ENCODE measurements at places on chromosomes 13 and 19.

DNA sequence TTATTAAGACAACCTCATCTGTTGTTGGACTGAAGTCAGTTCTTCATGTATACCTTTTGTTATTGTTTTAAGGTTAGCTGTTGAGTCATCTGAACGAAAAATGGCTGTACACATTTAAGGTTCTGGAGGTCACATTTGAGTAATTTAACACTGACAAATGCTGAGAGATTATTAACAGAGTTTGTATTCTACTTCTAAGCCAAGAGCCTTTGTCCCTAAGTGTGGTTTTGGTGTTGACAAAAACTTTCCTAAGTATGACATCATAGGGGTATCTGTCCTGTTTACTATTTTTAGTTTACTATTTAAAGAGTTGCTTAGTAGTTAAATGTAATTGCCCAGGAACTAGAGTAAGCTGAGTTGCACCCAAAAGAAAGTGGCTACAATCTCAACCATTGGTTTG, 71.9 kb downstream of the CDK8 start:
- DNase-seq, result no peak

DNA sequence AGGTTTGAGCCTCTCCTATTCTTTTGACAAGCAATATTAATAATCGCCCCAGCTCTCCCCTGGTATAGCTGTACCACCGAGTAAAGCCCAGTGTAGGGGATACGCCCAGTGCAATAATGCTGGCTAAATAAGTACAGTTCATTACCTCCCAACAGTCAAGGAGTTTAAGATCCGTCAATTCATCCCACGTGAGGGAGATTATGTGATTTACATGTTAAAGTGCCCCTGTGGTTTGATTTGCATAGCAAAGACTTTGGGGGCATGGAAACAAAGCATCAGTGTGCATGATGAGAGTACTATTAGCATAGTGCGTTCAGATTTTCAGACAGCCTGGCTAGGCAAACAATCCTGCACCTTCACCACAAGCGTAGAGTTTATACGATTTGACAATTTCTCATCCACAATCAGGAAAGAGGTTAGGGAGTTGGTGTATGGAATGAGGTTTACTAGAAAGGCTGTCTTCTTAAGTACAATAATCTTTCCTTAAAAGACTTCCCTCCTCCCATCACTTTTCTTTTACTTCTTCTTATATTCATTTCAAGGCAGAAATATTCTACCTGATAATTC, 754.0 kb downstream of the DIAPH3 start:
- DNase-seq, result no peak

GRCh38 chr19:46954993-46955812, 64.4 kb upstream of the NPAS1 start:
- no peak for DNase-seq

GRCh38 chr13:49248622-49249002, 887 bp downstream of the CDADC1 start:
- no peak for DNase-seq

- no peak for DNase-seq
Measured at GRCh38 chr13:75186379-75186778, 295.6 kb downstream of the TBC1D4 start.

DNA sequence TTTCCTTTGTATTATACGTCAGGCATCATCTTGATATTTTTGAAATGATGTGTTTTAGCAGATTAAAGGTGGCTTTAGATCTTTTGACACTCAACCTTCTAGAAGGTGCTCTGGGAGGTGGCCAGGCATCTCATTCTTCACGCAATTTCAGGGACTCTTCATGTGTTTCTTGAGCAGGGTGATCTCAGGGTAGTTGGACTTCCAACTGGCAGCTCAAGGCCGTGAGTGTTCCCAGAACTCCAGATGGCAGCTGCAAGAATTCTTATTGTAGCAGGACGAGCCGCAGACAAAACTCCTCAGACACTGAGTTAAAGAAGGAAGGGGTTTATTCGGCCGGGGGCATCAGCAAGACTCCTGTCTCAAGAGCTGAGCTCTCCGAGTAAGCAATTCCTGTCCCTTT, 82.5 kb upstream of the UBAC2 start:
- no peak for DNase-seq

DNA sequence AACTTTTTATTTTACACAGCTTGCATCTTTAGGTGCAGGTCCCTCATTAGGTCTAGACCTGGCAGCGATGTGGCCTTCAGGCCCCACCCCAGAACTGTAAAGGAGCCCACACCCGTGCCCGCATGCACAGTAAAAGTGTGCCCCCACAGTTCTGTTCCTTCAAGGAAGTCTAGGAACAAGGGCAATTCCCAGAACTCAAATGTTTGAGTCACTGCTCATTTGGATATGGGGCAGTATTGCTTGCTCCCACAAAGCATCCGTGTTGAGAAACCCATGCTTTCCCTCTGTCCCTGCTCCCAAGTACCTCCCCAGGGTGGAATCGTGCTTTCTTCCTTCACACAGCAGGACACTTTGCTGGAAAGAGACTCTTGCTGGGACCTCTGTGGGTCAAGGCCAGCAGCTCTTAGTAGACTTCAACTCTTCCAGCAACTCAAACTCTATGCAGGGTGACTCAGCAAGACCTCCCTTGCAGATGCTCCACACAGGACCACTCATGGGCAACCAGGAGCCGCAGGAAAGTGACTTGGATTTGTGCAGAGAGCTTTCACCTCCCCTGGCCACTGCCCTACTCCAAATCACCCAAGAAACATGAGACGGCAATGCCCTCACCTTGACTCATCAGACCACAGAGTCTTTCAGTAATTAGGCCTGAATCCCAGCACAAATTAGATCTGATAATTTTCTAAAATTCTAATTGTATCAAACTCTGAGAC, 12.3 kb downstream of the SLC7A1 start:
- no peak for DNase-seq

- no peak for DNase-seq
Measured at GRCh38 chr13:50131920-50132903, 117.0 kb downstream of the KCNRG start.

DNA sequence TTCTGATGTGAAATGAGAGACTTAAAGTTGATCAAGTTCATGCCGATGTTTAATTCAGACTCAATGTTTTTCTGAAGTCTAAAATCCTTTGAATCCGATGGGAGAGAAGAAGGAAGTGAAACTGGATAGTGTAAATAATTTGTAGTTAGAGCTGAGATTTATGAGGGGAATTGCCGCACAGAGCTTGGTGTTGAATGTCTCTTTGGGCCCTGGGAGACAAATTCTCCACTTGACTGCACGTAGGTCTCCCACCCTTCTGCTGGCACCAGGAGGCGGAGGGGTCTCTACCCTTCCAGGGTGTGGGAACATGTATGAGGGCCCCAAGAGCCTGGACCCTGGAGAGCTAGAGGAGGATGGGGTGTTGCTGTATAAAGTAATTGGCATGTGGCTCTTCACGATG, 140.8 kb upstream of the SERP2 start:
- no peak for DNase-seq

DNA sequence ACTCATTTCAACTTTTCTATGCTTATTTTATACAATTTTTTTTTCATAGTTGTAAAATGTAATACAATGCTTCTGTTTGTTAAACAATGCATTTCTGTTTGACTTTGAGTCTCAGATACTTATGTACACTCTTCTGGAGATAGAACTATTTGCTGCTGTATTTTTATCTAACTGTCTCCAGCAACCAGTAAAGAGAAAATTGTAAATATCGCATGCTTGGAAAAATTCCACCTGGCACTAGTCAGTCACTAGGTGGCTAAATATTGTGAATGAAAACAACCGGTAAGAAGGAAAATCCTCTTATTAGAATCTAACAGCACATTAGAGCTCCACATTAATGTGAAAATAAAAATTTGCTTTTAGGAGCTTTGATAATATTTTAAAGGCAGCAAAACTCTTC, 876.5 kb downstream of the PCDH9 start:
- DNase-seq, result no peak

- DNase-seq, result no peak
Measured at GRCh38 chr19:46739290-46739771, 6.5 kb upstream of the FKRP start.

DNA sequence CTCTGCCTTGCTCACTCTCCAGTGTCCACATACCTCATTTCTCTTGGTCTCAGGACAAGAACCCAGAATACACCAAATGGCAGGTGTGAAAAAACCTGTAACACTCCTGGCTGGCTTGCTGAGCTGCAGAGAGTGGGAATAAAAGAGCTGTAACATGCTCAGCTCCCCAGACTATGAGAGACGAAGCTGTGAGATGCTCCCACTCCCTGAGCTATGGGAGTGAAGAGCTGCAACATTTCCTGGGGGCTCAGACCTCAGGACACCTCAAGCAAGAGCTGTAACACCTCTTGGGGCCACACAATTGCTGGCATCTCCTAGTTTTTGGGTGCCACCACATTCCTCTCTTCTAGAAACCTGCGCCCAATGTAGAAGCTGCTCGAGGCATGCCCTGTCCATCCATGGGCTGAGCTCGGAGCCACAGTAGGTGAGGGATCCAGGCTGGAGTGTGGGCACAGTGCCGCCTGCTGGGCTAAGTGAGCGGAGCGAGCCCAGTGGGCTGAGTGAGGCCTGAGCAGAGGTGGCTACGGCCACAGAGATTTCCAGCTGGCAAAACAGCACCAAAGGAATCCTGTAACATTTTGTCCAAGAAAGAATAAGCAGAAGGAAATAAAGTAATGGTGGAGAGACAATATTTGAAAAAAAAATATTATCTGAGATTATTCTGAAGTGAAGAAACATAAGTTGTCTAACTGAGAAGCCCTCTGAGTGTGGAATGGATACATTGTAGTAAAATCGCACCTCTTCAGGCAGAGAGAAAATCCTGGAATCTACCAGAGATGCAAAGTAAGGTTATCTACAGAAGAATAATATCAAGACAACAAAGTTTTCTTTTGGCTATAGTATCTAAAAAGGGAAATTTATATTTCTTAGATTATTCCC, 186.2 kb upstream of the PCDH9 start:
- DNase-seq, result no peak

- no peak for DNase-seq
Measured at GRCh38 chr13:70394031-70394548, 285.8 kb upstream of the KLHL1 start.

All from activated CD4-positive, alpha-beta T cell treated with anti-CD3 and anti-CD28 coated beads, Interleukin-2, amount 50 U/mL, for 24 hours (primary cell).